NCI-H187 treated with DMSO at 0.1 percent for 48 hours (cell line): ENCODE measurements at places on chromosomes 3 and 15.

GRCh38 chr3:73041537-73041936 is 19.9 kb upstream of the EBLN2 start:
- DNase-seq = no peak

- DNase-seq = no peak
Measured at GRCh38 chr3:15478640-15478979, 42.9 kb downstream of the COLQ start.

DNA sequence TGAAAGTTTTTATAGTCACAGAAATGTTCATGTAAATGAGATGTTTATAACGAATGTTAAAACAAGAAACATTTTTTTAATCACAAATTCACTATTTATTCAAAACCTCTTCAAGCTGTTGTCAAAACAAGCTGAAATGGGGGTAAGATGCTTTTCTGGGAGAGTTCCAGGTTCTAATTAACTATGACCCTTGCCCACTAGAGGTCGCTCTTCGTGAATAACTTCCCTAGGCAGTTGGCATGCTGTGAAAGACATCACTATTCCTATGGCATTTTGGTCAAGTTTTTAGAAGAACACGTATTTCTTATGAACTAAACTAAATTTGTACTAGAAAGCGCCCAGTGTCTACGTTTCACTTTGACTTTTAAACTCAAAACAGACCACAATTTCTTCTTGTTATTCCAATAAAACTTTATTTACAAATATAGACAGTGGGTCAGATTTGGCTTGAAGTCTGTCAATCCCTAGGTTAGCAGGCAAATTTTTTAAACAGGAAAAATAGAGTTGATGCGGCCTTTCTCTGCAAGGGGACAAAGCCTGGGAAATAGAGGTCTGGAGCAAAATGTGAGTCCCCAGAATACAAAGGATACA is 62.8 kb upstream of the CMTM8 start:
- no peak for DNase-seq

DNA sequence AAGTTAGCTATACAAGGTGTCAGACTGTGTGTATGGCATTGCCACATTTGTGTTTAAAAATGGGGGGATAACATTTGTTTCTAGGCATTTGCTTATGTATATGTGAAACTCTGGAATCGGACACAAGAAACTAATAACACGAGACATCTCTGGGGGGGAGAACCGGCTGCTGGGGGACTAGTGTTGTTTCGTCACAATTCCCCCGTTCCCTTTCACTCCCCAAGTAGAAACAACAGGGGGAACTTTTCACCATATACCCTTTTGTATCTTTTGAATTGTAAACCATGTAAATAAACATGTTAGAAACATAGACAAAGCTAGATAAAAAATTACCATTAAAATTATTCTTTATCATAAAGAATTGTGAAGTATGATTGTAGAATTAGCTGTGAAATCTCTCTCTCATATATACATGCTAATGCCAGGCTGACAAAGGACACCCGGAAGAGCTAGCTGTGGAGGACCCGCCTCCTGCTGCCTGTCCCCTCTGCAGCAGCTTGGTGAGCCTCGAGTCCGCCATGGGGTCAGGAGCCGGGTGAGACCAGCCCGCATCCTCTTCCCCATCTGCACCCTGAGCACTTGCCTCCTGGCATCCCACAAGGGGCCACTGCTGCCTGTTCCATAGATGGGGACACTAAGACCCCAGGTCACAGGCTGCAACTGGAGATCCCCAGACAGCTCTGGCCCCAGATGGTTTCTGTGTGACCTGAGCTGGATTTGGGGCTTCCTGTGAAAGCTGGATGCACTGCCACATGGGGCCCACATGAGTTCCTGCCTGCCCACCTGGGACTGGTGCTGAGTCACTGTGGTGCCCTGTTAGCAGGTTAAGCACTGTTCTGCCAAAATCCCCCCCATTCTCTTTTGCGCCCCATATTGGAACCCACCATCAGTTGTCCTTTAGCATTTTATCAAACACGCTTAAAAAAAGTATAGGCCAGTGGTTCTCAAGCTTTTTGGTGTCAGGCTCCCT is 91.6 kb downstream of the IQSEC1 start:
- no peak for DNase-seq

DNA sequence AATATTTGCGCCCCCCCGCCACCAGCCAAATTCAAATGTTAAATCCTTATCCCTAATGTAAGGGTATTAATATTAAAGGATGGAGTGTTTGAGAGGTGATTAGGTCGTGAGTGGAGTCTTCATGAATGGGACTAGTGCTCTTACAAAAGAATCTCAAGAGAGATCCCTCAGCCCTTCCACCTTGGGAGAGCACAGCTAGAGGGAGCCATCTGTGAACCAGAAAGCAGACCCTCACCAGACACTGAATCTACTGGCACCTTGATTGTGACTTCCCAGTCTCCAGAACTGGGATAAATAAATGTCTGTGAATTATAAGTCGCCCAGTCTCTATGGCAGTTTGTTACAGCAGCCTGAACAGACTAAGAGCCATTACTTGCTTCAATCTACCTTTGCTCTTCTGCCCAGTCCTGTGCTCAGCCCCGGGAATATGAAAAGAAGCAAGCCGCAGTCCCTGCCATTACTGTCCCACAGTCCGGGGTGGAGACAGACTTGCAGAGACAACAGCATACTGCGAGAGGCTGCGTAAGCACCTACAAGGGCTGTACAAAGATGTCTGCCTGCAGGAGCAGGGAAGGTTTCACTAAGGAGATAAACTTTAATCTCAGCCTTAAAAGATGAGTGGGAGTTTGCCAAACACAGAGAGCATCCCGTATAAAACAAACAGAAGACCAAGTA is 110.7 kb upstream of the TMCO5A start:
- no peak for DNase-seq

GRCh38 chr3:124207873-124208485 is 216.1 kb upstream of the ROPN1 start:
- DNase-seq = no peak

DNA sequence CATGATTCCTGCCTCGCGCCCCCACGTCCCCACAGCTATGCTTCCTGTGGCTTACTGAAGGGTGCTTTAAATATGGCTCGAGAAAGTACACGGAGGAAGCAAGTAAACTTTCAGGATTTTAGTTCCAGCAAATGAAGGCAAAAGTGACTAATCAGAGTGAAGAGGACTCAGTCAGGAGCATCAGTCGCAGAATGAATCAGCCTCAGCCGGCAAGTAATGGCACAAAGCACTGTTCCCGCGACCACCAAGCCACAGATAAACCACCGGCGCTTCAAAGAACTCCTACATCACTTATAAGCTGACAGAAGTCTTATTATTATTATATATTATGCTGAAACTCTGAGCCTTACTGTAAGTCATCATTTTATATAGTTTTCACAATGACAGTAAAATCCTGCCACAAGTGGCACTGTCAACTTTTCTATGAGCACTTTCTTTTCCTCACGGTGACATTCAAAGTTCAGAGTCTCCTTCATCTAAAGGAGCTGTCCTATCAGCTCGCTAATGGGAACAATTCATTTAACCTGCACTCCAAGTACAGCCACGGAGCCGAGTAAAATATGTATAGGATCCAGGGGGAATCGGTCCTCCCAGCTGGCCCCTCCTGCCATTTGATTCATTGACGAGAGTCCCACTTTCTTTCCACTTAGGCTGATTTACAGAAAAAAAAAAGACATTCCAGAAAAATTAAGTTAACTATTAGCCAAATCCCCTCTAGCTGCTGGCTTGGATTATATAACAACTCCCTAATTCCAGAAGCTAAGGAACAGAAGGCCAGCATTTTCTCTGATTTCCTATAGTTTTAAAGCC is 217.0 kb upstream of the ICE2 start:
- no peak for DNase-seq

GRCh38 chr15:42191610-42192346 is 16.3 kb downstream of the VPS39 start:
- DNase-seq = no peak

- DNase-seq = no peak
Measured at GRCh38 chr15:61099020-61099810, 129.9 kb downstream of the RORA start.

DNA sequence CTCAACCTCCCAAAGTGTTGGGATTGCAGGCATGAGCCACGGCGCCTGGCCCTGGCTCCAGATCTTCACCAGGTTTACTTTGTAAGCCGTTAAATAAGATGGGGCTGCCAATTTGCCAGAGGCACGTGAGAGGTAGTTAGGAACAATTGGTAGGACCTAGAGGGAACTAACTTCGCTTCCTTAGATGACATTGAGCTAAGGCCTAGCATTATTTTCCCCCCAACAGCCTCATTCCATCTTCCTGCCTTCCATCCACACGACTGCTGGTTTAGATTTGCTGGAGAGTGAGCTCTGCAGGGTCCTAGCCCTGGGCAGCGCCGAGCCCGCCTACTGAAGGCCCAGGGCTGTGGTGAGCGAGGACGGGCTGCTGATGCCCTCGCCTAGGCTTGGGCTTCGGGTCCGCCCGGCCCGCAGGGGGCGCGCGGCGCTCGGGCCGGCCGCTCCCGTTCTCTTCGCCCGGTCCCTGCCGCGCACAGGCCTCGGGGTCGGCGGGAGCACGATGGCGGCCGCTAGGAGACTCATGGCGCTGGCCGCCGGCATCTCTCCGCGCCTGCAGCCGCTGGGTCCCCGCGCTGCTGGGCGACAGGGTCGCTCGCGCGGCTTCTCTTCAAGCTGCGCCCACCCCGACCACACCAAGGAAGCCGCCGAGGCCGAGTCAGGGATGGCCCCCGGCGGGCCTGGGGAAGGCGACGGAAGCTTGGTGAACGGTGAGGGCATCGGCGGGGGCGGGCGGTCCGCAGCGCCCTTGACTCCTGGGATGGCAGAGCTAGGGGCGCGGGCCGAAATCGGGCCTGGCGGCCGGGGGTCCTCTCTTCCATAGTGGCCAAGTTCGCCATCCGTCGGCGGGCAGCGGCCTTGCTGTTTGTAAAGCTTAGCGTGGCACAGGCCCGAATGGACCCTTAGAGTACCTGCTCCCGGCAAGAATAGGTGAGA is 21.9 kb downstream of the DHX30 start:
- DNase-seq = no peak

DNA sequence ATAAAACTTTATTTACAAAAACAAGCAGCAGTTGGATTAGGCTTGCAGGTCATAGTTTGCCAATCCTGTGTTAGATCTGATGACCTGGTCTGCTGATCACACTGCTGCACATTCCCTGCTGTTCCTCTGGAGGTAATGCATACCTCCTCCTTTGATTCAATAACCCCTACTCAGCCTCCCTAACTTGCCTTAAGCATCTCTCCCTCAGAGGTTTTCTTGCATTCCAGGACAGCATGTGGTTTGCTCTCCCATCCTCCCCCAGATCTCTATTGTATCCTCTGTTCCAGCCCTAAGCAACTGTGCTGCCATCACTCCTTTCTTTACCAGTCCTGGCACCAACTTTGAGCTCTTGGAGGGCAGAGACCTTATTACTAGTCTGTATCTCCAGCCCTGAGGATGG is 63.4 kb downstream of the CACNA2D3 start:
- DNase-seq = no peak

GRCh38 chr3:183487896-183488295 is 59.5 kb upstream of the MCF2L2 start:
- DNase-seq = no peak

DNA sequence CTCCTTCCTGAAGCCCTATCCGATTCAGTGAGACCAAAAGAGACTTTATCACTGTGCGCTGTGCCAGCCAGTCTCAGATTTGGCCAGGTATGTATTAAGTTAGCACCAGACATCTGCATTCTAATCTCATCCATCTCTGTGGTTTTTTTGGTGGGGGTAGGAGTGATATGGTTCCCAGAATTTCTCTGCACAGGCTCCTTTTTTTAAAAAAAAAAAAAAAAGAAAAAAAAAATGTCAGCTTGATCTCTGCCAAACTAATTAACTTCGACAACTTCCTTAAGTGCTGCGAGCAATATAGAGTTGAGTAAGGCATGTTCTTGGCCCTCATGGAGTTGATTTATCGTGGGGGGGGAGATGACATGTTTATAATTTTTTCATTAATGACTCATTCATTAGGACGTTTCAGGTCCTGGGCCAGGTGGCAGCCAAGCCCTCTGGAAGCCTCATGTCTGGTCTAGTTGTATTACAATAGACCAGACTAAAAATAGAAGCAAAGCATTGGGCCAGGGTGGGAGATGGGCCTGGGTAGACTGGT is 12.9 kb downstream of the SLCO3A1 start:
- DNase-seq = no peak

- DNase-seq = no peak
Measured at GRCh38 chr3:184177331-184177731, 2.7 kb downstream of the AP2M1 start.

DNA sequence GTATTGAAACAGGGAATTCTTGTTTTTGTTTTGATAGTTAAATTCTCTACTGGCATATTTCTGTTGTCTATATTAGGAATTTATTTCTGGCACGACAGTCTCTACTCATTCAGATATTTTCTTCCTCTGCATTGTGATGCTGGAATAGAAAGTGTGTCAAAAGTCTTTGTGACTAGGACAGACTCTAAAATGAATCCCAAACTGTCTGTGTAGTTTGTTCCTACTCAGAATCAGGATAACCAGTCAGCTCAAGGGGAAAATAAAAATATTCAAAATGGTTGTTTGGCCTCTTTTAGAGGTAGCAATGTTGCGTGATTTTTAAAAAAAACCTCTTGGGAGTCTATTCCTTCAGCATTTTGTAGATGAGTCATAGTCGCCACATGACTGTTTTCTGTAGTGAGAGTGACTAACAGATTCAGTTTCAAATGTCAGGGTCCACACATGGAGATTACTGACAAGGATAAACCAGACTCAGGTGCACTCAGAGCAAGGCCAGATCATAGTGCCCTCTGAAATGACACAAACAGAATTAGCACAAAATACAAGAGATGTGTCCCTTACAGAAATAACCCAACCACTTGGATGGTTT is 13.1 kb downstream of the SLC7A14 start:
- no peak for DNase-seq
